ENCODE measurements at places on chromosomes 4 and X.

GRCh38 chr4:103451341-103451740 is 253.2 kb upstream of the CENPE start:
- DNase-seq: no peak

DNA sequence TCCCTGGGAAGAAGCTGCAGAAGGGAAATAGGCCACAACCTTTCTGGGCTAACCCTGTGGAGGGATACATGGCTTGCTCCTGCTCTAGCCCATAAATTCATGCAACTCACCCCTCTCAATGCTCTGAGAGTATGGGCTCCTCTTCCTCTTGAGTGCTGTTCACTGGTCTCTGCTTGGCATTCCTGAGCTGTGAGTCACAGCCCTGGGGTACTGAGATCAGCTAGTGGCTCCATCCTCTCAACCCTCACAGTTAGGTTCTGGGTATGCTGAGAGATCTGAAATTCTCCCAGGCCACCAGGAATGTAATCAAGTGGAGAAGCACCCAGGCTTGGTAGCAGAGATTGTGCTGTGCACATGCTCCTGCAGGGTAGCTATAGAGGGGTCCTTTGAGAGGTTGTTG is 60.6 kb upstream of the SPANXN2 start:
- DNase-seq: no peak

- no peak for DNase-seq
These were observed 16.1 kb upstream of the SAT1 start for GRCh38 chrX:23766650-23767551.

DNA sequence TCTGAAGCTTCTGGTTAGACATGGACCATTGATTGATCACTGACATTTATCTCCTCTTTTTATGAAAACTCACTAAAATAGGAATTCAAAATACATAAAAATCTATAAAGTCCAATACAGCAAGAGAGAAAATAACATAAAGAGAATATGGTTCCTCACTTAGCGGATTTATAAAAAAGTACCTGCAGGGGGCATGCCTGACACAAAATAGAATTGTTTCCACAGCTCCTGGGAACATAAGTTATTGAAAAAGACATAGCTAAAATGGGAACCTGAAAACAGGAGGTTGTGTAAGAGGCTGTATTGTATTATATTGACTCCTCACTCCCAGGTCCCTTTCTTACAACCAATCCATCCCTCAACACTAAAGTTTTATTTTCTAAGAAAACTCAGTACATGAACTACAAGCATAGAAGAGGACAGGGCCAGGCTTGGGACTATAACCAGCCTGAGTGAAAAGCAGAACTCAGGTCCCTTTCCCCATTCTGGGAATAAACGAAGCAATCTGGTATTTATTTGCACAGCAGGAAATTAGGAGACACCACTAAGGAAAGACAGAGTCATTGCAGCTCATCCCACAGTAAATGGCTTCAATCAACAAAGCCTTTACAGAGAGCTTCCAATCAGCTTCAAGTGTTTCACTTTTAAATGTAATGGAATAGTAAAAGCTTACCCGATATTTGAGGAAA is 121.1 kb upstream of the NDST4 start:
- no peak for DNase-seq

DNA sequence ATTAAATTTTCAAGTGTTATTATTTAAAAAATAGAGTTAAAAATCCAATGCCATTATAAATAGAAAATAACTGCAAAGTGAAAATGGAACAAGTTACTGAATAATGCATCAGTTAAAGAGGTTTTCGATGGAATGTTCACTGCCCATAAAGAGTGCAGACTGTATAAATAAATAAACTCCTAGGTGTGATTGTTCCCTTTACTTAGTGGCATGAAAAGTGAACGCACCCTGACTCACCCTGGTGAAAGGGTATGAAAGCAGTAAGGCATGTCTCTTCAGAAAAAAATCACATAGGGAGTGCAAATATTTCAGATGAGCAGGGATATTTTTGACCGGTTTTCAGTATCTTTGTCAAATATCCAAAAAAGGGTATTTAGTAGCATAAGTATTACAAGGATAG is 387.8 kb downstream of the DCAF12L2 start:
- DNase-seq: no peak

GRCh38 chr4:117634716-117635115 is 399.6 kb upstream of the NDST3 start:
- DNase-seq: no peak

- no peak for DNase-seq
These were observed 662 bp downstream of the SLAIN2 start for GRCh38 chr4:48341776-48342605.

DNA sequence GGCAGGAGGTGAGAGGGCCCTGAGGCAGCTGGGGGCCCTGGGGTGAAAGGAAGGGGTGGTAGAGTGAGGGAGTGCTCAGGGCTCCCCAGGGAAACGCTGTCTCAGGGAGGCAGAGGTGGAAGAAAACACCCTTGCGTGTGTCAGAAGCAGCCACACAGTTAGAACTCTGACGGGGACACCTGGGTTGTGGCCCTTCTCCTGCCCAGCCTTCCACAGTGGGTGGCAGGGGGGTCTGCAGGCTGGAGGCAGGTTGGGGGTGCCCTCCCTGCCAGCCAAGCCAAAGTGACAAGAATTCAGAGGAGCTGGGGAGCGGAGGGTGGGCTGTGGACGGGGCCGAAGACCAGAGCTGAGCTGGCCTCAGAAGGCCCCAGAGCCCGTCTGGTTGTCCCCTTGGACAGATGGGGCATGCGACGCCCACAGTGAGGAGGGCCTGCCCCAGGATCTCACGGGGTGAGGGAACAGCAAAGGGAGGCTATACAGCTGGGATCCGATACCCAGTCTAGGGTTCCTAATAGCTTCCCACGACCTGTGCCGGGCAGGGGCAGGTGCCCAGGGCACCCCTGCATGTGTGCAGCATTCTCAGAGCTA is 105.2 kb upstream of the ADRA2C start:
- no peak for DNase-seq

DNA sequence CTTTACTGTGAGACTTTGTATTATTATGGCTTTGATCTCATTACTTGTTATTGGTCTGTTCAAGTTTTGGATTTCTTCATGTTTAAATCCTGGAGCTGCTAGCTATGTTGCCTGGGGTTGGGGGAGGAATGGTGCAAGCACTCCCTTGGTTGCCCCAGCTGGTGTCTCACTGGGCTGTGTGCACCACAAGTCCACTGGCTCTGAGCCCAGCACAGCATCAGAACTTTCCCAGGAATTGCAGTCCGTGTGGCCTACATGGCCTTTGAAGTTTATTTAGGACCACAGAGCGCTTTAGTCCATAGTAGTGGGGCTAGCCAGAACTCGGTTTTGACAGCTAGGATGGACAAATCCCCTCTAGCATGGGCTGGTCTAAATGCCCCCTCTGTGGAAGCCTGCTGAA is 278.8 kb upstream of the RPS6KA3 start:
- DNase-seq: no peak

GRCh38 chrX:2608638-2609430 is 82.3 kb upstream of the CD99 start:
- peak; percentile 75 for DNase-seq
